Fibroblast of skin of left quadriceps (primary cell): ENCODE measurements at places on chromosomes 2 and 18.
A peak's percentile ranks its signal among the peaks of the same experiment; 100 is the strongest.

DNA sequence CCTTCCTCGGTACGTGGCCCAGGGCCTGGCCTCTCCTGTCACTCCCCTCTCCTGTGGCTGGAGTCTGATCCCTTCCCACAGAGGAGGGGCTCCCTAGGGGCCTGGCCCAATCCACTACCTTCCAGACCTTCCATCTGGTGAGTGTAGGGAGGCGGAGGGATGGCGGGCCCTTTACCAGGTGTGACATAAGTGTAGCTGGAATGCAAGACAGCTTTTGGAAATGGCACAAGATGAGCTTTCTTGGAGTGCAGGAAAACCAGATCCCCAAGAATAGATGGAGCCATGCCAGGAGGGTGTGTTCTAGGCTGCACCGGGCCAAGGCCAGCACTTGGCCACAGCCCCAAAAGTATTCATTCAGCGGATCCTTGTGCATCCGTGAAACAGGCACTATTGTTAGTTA is 30.1 kb downstream of the IGFBP5 start:
- DNase-seq, result no peak

GRCh38 chr18:44464398-44465180 is 216.1 kb upstream of the SETBP1 start:
- DNase-seq, result no peak

- no peak for DNase-seq
These were observed 23.2 kb downstream of the SLC4A3 start for GRCh38 chr2:219650426-219651248.

DNA sequence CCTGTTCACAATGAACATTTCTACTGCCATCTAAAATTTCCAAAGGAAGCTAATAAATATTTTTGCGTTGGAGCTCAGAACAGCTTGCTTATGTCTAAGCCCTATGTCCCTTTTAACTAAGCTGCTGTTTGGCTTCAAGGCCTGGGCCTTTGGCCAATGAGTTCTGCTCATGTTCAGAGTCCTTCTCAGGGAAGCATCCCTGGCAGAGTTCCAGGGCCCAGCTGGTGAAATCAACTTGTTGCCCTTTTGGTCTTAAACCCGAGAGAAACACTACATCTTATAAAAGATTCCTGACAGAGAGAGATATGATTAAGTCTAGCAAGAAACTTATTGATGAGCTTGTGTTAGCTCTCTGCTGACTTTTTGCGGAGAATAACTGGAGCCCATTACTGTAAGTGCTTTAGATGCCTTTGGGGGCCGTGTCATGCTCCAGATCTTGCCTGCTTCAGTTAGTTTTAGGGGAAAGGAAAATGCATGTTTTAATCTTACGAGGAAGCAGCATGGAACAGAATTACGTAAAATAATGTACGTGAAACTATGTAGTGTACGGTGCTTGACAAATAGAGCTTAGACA is 102.5 kb upstream of the NOSTRIN start:
- DNase-seq, result no peak

- DNase-seq, result no peak
These were observed 143.9 kb downstream of the MAIP1 start for GRCh38 chr2:200099256-200099655.

DNA sequence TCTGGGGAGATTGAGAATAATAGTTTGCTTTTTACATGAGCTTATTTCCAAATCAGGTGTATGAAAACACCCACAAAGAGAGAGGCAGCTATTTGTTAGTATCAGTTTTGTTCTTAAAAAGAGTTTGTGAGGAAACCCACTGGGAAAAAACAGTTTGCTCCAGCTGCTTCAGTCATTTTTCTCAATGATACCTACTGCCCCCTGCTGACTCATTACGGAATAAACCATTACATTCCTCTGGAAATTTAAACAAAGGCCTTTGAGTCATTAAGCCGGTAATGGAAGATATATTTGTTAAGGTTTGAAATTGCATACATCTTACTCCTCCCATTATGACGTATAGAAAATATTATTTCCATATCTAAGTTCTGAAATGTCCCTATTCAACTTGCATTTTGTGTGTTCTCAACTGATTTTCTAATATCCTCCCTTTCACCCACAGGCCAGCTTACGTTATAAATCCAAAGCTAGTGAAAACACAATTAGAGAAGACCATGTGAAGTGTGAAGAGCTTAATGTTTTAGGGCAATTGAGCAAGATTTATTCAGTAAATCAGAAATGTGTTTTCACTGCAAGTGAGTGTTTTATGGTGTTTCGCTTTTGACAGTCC is 761.6 kb downstream of the DSC3 start:
- DNase-seq, result peak; percentile 36

- no peak for DNase-seq
These were observed 59.5 kb downstream of the SCN3A start for GRCh38 chr2:165144315-165144714.
